ENCODE measurements at places on chromosomes 6 and 20.

DNA sequence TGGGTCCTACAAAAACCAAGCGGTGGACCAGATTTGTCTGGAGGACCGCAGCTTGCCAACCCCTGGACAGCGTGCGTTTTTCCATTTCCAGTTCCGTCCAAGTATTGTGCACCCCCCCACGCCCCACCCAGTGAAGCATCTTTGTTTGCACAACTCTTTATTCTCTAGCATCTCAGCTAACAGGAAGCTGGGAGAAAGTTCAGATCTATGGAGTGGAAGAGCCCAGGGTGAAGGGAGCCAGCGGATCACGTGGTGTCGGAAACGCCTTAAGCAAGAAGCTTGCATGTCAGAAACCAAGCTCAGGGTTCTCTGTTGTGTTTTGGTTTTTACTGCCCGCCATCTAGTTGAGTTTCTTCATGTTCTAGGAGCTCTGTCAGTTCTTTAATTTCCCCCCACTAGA, 29.9 kb downstream of the ARID1B start:
- no peak for DNase-seq

GRCh38 chr6:56821005-56821432, 133.9 kb upstream of the BEND6 start:
- DNase-seq = peak; percentile 58

DNA sequence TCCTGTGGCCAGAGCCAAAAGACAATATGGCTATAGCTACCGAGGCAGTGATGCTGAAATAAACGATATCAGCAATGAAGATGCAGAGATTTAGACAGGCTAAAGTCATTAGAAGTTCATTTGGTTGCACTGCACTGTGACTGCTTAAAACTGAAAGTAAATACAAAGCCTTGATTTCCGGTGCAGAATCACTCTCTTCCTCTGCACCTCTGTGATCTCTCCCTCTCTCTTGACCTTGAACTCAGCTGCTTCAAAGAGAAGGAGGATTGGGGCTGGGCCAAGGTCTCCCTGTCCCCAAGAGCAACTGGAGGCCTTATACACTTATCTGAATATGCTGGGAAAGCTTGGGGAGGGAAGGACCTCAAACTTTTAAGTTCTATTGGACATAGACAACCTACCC, 34.6 kb upstream of the SPACA1 start:
- DNase-seq = no peak

GRCh38 chr6:81696524-81696923, 56.0 kb downstream of the TENT5A start:
- DNase-seq = peak; percentile 21

DNA sequence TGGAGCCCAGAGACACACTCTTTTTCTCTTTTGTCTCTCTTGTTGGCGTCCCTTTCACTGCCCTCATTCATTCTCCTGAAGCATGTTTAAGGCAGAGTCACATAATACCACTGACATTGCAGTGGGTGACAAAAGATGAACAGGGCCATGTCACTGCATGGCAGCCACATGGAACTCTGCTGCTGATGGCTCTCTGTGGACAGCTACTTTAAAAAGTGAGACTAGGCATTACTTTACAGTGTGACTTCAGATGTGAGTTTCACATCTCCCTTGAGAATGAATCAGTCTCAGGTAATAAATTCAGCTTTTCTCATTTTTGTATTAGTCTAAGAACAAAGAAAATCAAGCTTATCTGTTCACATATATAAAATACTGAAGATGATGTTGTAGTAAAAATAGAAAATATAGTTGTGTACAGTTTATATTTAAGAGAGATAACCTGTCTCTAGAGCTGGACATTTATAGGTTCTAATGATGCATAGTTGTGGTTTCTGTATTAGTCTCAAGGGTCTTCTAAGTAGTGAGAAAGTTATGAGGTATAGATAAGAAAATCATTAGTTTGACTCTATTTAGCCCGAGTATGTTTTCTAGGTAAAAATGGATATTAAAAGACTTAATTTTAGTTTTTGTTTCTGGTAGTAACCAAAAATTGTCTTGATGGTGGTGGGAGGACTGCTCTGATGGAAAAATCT, 6.1 kb downstream of the MRS2 start:
- DNase-seq = no peak

- DNase-seq = no peak
Measured at GRCh38 chr20:33552519-33552918, 62.6 kb downstream of the CBFA2T2 start.

GRCh38 chr20:62505337-62506045, 29.7 kb upstream of the GATA5 start:
- DNase-seq = no peak

DNA sequence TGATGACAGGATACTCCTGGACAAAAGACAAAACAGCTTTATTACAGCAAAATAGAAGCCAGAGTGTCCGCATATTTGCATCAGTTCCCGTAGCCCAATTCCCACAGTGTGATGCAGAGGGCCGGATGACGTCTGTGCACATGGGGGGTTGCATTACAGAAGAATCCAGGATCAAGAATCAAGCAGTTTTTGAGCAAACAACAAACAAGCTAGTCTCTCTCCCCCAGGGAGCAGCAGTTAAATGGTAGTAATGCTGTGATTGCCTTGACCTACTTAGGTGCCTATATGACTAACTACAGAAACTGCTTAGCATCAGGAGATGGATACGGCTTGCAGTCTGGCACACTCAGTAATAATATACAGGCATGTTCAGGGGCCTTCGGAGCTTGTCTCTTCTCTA, 3.2 kb upstream of the SDHAF4 start:
- DNase-seq = no peak

- no peak for DNase-seq
Measured at GRCh38 chr6:86775893-86776292, 161.4 kb upstream of the HTR1E start.

DNA sequence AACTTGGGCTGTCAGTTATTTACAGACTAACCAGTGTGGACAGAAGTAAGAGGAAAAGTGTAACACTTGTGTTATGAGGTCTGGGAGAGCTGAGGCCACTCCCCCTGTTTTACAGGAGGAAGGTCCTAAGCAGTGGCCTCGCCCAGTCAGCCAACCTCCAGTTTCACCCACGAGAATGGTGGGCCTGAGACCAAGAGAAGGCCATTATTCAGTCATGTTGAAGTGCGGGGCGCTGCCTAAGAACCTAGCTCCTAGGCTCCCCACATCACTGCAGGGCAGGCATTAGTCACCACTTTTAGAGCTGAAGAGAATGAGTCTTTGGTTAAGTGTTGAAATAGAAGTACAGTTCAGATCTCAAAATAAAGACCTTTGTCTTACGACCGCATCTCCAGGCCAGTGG, 27.9 kb downstream of the CDYL start:
- DNase-seq = no peak

DNA sequence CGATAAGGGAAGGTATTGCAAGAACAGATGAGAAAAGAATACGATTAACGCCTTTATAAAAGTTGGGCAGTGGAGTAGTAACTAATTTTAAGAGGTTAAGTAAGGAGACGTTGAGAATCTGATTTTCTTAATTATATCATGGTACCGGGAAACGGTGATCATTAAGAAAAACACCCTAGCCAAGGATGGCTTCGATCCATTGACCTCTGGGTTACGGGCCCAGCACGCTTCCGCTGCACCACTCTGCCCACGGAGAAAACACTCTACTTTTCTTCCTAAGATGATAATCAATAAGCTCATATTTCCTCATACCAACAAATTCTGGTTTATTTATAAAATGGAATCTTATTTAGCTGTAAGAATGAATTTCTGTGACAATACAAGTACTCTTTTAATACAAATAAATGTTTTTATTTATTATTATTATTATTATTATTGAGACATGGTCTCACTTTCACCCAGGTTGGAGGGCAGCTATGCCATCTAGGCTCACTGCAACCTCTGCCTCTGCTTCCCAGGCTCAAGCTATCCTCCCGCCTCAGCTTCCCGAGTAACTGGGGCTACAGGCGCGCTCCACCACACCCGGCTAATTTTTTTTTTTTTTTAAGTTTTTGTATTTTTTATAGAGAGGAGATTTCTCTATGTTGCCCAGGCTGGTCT, 8.3 kb downstream of the POM121L2 start:
- DNase-seq = no peak

DNA sequence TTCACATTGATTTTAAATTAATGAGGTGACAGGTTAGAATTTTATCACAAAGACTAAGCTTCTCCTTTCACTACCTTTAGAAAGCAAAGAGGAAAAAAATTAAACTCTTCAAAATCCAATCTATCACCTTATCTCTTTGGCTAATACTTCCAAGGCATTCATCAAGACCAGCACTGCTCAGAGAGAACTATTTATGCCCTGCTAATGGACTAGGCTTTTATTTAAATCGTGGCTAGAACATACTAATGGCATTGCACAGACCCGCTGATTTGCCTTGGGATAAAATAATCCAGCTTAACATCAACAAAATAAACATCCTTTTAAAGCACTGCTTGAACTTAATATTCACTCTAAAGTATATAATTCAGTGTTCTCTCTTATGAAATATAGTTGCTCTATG, 880.4 kb downstream of the HACE1 start:
- no peak for DNase-seq

DNA sequence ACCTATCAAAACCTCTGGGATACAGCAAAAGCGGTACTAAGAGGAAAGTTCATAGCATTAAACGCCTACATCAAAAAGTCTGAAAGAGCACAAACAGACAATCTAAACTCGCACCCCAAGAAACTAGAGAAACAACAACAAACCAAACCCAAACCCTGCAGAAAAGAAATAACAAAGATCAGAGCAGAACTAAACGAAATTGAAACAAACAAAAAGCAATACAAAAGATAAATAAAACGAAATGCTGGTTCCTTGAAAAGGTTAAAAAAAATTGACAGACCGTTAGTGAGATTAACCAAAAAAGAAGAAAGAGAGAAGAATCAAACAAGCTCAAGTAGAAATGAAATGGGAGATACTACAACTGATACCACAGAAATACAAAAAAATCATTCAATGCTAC, 302.3 kb downstream of the RNGTT start:
- no peak for DNase-seq

- DNase-seq = no peak
Measured at GRCh38 chr6:73508776-73509175, 12.1 kb downstream of the EEF1A1 start.

DNA sequence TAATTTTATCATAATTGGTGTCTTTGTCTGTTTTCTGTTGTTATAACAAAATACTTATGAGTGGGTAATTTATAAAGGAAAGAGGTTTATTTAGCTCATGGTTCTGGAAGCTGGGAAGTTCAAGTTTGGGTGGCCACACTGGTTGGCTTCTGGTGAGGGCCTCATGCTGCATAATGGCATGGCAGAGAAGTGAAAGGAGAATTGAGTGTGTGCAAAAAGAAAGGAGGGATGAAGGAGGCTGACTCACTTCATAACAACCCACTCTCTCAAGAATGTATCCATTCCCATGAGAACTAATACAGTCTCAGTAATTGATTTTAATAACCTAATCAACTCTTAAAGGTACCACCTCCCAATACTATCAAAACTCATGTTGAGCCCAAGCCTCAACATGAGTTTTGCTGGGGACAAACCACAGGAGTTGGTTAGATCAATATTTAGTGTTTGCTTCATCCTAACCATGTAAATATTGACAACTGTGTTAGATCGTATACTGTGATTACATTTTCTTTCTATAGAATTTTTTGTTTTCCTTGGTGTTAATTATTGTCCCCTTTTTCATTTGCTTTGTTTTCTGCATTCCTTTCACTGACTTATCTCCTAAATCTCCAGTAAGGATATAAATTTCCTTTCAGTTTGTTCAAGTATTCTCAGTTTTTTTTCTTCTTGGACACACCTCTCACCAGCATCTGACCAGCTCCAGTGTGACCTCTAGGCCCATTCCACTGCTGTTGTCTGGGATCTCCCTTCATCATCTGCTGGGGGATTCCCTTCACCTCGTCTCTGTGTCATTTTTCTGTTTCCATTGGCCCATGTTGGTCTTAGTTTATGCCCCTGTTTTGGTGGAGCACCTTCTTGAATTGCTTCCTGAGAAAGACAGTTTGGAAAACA, 54.8 kb upstream of the SCGN start:
- no peak for DNase-seq

GRCh38 chr20:58824843-58825242, 25.9 kb downstream of the GNAS-AS1 start:
- DNase-seq = no peak

GRCh38 chr6:33124525-33124901, 48.7 kb downstream of the HLA-DPB1 start:
- no peak for DNase-seq

- no peak for DNase-seq
Measured at GRCh38 chr6:27290065-27290849, 21.8 kb downstream of the POM121L2 start.

DNA sequence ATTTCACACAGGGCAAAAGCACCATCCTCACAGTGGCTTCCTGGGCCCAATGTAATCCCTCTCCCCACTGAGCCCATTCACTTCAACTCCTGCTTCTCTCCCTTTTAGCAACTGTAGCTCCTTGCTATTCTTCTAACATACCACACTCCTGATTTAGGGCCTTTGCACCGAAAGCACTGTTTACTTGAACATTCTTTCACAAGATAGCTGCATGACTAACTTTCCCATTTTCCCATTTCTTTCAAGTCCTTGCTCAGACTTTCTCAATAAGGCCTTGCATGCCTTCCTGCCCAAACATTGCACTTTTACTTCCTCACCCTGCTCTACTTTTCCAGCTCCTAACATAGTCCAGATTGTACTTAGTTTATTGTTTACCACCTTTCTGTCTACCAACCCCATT, 73.0 kb downstream of the SHPRH start:
- no peak for DNase-seq

DNA sequence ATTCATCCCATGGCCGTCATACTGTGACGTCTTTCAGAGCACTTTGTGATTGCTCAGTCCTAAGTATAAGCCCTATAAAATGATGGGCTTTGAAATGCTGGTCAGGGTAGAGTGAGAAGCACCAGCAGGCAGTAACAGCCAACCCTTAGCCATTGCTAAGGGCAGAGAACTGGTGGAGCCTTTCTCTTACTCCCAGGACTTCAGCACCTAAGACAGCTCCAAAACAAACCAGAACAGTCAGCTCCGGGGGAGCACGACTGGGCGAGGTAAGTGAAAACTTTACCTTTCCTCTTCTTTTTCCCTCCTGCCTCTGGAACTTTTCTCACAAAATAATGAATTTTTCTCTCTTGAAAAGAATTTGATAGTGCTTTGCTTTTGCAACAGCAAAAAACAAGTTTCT, at the start of gene VIP:
VIP (plus strand) TSS at position 104 of the 400 bp plus-strand sequence. CDS start 1,381 bp downstream, outside the sequence.
- DNase-seq = no peak

DNA sequence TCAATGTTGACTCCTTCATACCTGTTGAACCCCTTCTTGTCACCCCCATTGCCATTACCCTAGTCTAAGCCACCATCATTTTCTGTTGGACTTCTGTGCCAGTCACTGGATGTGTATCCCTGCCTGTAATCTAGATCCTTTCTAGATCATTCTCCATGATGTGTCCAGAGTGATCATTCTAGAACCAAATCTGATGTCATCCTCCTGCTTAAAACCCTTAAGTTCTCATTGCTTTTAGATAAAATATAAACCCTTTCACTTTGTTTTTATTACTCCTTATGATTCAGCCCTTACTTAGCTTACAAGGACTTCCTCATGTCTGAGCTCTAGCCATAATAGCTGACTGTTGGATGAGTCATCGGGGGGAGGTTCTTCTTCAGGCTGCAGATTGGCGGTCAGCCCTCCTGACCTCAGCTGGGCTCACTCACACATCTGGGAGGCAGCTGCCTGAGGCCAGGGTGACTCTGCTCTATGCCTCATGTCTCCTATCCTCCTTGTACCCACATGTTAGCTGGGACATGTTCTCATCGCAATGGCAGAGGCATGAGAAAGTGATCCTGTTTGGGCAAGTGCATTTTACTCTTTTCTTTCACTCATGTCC, 287.6 kb downstream of the ESR1 start:
- no peak for DNase-seq
